Dorsolateral prefrontal cortex (tissue), 122 donors: ENCODE measurements at places on chromosomes 16 and 17.

DNA sequence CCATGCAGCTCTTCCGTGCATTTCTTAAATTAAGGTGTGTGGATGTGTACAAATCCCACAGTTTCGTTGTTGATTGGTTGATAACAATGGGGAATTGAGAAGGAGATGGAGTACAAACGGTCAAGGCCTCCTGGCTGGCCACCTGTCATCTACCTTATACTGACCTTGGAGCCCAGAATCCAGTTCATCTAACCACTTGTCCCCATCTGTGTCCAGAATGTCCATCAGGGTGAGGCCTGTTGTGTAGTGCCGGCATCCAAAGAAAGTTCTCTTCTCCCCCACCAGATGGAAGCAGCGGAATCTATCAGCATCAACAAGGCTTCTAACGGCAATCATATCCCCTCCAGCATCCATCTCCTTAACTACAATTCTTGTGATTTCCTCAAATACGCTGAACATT, 1.5 kb downstream of the GSDMB start:
- DNase-seq = no peak

DNA sequence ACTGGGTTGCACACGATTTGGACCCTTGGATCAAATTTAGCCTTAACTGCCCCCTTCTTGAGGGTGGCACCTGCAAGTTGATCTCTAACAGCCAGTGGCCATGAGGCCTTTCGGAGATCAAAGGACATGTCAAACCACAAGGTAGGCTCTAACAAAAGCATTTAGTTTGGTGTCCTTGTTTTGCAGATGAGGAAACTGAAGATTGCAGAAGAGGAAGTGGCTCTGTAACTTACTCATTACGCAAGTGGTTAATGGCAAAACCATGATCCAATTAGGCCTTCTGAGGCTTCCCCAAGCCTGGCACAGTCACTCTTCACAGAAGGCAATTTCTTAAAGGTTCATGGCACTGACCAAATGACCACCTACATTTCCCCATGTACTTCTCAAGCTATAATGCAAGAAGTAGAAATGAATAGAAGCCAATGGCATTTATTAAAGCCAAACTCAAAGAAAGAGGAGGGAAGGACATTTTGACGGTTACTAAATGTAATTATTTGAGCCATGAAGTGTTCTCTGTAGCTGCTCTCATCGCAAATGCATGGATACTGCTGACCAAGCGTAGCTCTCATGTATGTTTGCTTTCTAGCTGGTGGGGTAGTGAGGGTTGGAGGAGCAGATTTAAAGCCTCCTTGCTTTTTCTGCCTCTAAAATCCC, 32.8 kb upstream of the ABCC12 start:
- no peak for DNase-seq

DNA sequence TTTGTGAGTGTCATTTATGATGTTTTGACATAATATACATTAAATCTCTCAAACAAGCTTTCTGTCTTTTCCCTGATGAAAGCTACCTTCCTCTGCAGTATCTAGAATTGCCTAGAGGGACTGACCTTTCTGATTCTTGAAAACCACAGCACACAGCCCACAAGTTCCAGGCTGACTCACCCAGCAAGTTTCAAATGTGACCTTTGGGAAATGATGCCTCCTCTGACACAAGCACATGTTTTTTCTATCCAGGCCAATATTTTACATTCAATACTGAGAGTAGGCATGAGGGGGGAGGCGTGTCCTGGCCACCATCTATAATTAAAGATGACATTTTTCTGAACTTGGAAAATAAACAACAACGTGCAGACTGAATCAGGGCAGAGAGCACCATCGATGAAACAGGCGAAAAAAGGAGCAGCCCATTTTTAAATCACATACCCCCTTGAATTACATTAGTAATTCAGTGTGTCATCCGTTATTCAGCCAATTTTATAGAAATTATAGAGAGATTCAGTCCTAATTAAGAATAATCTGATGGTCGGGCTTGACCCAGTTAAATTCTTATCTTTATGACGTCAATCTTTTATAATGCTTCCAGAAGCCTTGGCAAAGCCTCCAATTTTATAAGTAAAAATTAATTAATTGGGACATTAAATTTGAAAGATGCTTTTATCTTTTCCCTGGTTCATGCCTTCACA, 292.6 kb upstream of the CDH11 start:
- DNase-seq = no peak

DNA sequence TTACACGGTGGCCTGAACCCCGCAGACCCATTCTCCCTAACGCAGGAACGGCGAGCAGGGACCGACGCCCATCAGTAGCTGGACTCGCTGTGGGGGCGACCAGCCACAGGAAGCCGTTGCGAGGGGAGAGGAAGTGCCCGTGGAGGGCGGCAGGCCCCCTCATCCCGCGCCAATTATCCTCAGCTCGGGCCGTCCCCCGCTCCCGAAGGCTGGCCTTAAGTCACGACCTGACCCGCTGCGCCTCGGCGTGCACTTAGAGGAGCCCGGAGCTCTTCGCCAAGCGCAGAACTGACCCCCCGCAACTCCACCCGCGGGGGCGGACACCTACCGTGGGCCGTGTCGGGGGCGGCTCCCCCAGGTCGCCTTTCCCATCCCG, 401 bp downstream of the ARL16 start:
- DNase-seq = no peak

- DNase-seq = no peak
Observed at GRCh38 chr16:68764862-68765261, 27.8 kb downstream of the CDH1 start.

- DNase-seq = no peak
Observed at GRCh38 chr16:19131825-19132218, 18.1 kb downstream of the ITPRIPL2 start.

DNA sequence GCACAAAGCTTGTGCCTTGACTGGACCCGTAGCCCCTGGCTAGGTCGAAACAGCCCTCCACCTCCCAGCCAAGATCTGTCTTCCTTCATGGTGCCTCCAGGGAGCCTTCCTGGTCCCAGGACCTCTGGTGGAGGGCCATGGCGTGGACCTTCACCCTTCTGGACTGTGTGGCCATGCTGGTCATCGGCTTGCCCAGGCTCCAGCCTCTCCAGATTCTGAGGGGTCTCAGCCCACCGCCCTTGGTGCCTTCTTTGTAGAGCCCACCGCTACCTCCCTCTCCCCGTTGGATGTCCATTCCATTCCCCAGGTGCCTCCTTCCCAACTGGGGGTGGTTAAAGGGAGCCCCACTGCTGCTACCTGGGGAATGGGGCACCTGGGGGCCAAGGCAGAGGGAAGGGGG, 3.5 kb downstream of the CTRL start:
- DNase-seq = no peak

DNA sequence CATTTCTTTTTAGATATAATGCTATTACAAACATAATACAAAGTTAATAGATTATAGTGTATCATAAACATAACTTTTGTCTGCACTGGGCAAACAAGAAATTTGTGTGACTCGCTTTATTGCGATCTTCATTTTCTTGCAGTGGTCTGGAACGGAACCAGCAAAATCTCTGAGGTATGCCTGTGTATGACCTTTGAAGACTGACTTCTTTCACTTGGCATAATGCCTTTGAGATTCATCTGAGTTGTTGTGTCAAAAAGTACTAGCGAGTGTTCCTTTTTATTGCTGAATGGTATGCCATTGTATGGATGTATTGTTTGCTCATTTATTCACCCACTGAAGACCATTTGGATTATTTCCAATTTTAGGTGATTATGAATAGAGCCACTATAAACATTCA, 69.2 kb downstream of the TANC2 start:
- no peak for DNase-seq

- no peak for DNase-seq
Observed at GRCh38 chr16:370979-371514, 709 bp upstream of the MRPL28 start.

- no peak for DNase-seq
Observed at GRCh38 chr17:43543300-43543699, 2.8 kb downstream of the ETV4 start.

GRCh38 chr16:1677339-1677738, 740 bp upstream of the JPT2 start:
- no peak for DNase-seq

DNA sequence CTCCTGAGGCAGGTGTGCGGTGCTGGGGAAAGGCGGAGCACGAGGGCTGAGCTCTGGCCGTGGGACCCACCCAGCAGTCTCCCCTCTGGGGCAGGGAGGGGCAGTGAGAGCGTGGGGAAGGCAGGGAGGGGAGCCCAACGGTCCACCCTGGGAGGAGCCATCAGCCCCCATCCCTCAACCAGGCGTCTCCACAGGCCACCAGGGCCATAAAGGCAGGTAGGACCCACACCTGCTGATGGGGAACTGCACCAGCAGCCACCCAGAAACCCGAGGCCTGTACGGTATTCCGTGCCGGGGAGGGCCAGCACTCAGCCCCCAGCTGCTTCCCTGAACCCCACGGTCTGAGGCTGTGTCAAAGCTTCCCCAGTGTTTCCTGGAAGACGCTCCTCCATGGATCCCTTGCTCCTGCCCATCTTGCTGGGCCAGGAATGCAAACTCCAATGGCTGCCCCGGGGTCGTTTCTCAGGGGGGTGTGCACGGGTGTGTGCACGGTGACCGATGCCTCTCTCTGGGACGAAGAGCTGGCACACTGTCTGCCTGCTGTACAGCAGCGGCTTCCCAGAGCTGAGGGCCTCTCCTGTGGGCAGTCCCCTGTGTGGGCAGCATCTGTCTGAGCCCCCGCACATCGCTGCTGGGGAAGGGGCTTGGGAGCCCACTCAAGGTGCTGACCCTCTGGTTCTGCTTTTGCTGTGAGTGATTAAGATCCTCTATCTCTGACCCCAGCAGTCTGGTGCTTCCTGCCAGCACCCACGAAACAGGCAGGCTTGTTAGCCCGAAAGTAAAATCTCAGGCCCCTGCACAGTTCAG, 17.2 kb upstream of the METRNL start:
- peak; percentile 24 for DNase-seq

GRCh38 chr17:28759256-28759865, 15.6 kb downstream of the TRAF4 start:
- no peak for DNase-seq

DNA sequence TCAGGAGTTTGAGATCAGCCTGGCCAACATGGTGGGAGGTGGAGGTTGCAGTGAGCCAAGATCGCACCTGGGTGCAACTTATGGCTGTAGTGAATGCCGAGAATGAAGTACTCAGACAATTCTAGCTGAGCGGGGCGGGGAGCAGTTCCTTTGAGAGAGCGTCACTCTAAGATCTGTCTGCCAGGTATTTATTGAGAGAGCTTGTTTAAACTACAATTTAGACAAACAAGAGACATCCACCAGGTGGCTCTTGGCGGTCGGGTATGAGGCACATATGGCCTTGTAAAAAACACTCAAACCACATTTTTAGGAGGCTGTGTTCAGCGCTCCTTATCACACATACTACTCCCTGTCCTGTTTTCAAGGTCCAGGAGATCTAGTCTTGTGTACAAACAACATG, 40.6 kb upstream of the CDH1 start:
- DNase-seq = no peak

- no peak for DNase-seq
Observed at GRCh38 chr17:61267847-61268246, 131.8 kb upstream of the TBX2 start.

- no peak for DNase-seq
Observed at GRCh38 chr16:66081775-66082366, 284.6 kb upstream of the CDH5 start.

GRCh38 chr16:23071196-23072083, 77.8 kb downstream of the USP31 start:
- peak; percentile 46 for DNase-seq

GRCh38 chr16:2481676-2482075, 6.7 kb downstream of the TBC1D24 start:
- no peak for DNase-seq

DNA sequence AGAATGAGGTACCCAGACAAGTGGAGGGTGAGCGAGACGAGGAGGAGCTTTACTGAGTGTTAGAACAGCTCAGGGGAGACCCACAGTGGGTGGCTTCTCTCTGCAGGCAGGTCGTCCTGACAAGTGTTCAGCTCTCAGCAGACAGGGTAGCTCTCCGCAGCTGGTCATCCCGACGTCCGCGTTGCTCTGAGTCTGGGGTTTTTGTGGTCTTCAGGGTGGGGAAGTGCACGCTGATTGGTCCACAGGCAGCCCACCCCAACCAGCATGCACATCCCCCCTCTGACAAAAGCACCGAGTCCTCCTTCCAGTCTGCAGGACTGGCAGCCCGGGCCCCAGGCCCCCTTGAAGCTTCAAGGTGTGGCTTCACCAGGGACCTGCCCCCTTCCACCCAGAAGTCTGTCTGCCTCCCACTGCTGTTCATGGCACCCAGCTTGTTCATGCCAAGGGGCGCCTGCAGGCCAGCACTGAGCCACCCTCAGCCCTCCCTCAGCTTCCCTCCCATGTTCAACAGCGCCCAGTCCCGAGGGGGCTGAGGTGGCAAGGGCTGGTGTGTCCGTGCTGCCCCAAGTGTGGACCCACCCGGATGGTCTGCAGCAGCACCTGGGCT, 19.9 kb upstream of the WDR45B start:
- DNase-seq = peak; percentile 41
